ENCODE measurements at places on chromosomes 5 and 9. TPM values are rescaled to one million over a fixed set of nuclear protein-coding genes. Genes with fewer than 3 reads are reported as not detected.

MCIDAS gene
- not detected for total RNA-seq

PRDM9 gene
- not detected for total RNA-seq

BSPRY gene
- total RNA-seq = 7.3 TPM

TERT gene
- 2.2 TPM for total RNA-seq

IL9 gene
- total RNA-seq = not detected

PCDHA8 gene
- not detected for total RNA-seq

SLC1A3 gene
- not detected for total RNA-seq

CCDC171 gene
- 2.1 TPM for total RNA-seq

MARCHF3 gene
- 0.68 TPM for total RNA-seq

AGXT2 gene
- not detected for total RNA-seq

SLC1A1 gene
- total RNA-seq = 0.23 TPM
